ENCODE measurements at places on chromosomes 7 and 10.

DNA sequence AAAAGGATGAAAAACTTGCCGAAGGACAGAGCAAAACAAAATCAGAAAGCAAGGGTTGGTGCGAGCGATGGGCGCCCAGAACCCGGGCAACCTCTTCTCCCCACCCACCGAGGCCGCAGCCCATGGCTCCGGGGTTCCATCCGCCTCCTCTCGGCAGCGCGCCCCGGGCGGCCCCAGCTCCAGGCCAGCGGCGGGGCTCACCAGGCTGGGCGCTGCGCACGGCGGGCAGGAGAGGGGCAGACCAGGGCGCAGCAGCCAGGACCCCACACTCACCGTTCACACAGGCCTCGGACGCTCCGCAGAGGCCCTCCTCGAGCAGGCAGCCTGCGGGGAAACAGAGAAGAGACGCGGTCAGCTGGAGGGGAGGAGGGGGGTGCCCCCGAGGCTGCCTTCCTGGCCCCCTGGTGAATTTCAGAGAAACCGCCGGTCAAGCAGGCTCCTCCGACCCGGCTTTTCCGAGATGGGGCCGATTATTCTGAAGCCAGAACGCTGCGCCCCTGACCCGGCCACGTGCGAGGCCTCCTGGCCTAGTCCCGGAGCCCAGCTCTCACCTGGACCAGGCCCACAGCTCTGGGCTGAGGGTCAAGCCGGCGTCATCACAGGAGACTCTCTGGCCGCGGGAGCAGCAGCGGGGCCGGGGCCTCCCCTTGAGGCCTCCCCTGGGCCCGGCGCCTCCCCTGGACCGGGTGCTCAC is 98.0 kb downstream of the PTPRN2 start:
- no peak for DNase-seq

GRCh38 chr10:101485207-101485606 is 102.8 kb downstream of the POLL start:
- no peak for DNase-seq

DNA sequence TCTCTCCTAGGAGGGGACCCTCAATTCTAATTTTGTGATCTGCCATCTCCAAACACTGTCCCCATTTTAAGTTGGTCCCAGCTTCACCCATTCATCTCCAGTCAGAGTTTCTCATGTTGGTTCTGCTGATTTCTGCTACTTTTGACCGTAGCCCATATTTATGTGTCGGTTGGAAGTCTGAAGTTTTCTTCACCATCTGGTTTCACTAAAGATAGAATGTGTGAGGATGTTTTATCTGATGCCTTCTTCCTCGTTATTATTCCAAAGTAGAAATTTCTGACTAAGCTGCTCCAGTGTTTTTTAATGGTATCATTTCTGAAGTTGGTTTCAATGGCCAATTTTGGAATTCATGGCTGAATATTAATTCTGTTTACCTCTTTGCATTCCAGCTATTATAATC is 21.3 kb upstream of the IFIT2 start:
- DNase-seq = no peak

- no peak for DNase-seq
Measured at GRCh38 chr10:101772017-101772894, 3.7 kb downstream of the FGF8 start.

- DNase-seq = no peak
Measured at GRCh38 chr7:129831424-129832058, 121.2 kb downstream of the UBE2H start.

GRCh38 chr7:114413761-114414155 is 857 bp upstream of the FOXP2 start:
- DNase-seq = no peak

GRCh38 chr10:68655620-68656126 is 65.4 kb upstream of the CCAR1 start:
- DNase-seq = no peak

DNA sequence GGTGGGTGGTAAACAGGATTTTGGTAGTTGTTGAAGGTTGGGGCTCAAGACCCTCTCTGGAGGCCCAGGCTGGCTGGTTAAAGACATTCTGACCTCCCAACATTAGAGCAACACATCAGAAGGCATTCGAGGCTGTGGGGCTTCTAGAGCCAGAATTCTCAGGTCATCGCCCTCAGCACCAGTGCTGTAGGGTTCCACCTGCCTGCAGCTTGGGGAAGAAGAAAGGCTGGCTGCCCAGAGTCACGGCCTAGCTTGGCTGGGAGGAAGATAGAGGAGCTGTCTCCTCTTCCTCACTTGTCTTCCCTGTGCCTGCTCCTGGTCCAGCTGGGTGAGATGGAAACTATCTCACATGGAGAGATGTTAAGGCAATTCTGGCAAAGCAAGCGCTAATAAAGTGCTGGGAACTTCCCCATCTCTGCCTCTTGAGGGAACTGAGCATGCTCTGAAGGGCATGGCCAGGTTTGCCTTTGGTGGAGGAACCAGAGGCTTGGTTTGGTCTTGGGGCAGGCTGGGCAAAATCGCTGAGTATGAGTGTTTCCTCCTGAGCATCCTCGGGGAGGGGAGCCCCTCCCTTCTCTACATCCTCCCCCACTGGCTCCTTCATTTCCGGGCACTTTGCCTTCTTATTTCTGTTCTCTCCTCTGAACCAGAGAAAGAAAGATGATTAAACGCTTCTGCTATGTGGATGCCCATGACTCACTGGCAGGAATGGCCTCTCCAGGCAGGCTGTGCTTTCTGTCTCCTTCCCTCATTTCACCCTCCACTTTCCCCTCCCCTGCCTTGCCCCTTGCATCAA is 509.0 kb upstream of the PODXL start:
- DNase-seq = no peak

- DNase-seq = no peak
Measured at GRCh38 chr7:15291699-15292098, 270.1 kb downstream of the AGMO start.

DNA sequence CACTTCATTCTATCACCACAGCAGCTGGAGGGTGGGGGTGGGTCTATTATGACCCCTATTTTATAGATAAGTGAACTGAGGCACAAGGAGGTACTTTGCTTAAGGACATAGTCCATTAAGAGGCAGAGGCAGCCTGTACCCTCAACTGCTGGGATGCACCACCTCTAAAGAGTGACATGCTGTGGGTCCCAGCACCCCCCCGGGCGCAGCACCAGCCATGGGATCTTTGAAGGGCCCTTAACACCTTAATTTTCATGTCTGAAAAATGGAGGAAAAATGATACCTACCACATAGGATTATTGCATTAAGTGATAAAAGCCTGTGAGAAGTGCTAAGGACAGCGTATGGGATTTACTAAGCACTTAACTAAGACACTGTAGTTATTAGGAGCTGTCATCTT is 15.4 kb downstream of the ADCYAP1R1 start:
- DNase-seq = no peak
